ENCODE measurements at places on chromosomes 6 and 20.

- H3K27me3 ChIP-seq = peaks cover 6% of the 10 kb centered on the region
- H3K36me3 ChIP-seq = no peaks in the 10 kb centered on the region
- no peaks in the 10 kb centered on the region for H3K4me1 ChIP-seq
- H3K4me3 ChIP-seq = no peak overlapping the region
- DNase-seq = no peak
Measured at GRCh38 chr6:27062755-27063154, 184.7 kb upstream of the PRSS16 start.

DNA sequence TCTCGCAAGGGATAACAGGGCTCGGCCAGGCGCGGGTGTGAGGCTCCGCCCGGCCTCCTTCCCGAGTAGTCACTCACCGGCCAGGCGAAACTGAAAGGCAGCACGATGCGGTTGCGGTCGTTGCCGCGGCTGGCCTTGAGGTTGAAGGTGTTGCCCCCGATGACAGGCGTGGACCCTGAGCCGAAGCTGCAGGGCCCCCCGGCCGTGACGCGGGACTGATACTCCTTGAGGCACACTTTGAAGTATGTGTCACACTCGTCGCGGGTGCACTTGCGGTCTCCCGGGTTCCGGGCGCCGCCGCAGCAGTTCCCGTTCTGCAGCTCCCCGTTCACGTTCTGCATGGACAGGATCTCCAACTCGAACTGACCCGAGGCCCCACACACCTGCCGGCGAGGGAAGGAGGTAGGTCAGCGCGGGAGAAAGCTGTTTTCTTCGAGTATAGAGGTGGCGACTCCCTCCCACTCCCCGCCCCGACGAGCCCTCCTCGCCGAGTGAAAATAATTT is 1.1 kb downstream of the JAG1 start:
- H3K4me3 ChIP-seq = peak overlapping the region; percentile 78
- DNase-seq = peak; percentile 72
- no peaks in the 10 kb centered on the region for H3K36me3 ChIP-seq
- H3K27me3 ChIP-seq = peaks cover 69% of the 10 kb centered on the region
- peak overlapping the region; percentile 73 for H3K27ac ChIP-seq

DNA sequence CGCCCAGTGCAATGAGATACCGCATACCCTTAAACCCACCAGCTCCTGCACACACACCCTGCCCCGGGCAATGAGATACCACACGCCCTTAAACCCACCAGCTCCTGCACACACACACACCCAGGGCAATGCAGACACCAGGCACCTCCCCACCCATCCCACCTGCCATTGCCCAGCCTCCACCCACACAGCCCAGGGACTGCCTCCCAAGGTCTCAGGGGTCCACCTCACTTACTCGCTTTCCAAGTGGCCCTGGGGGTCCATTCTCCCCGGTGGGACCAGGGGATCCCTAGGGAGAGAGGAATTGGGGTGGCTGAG is 24.0 kb downstream of the COL11A2 start:
- no peak overlapping the region for H3K27ac ChIP-seq
- no peak for DNase-seq
- no peaks in the 10 kb centered on the region for H3K4me1 ChIP-seq
- H3K27me3 ChIP-seq = no peaks in the 10 kb centered on the region
- H3K4me3 ChIP-seq = no peak overlapping the region

- H3K36me3 ChIP-seq = peaks cover 17% of the 10 kb centered on the region
- H3K4me3 ChIP-seq = no peak overlapping the region
- no peak overlapping the region for H3K27ac ChIP-seq
- no peaks in the 10 kb centered on the region for H3K4me1 ChIP-seq
- H3K27me3 ChIP-seq = no peaks in the 10 kb centered on the region
Measured at GRCh38 chr20:34639755-34640222, 37.1 kb downstream of the PIGU start.

GRCh38 chr6:142722841-142723240 is 222.1 kb downstream of the HIVEP2 start:
- H3K4me1 ChIP-seq = peaks cover 7% of the 10 kb centered on the region
- no peak overlapping the region for H3K4me3 ChIP-seq
- H3K27ac ChIP-seq = no peak overlapping the region
- no peak for DNase-seq

DNA sequence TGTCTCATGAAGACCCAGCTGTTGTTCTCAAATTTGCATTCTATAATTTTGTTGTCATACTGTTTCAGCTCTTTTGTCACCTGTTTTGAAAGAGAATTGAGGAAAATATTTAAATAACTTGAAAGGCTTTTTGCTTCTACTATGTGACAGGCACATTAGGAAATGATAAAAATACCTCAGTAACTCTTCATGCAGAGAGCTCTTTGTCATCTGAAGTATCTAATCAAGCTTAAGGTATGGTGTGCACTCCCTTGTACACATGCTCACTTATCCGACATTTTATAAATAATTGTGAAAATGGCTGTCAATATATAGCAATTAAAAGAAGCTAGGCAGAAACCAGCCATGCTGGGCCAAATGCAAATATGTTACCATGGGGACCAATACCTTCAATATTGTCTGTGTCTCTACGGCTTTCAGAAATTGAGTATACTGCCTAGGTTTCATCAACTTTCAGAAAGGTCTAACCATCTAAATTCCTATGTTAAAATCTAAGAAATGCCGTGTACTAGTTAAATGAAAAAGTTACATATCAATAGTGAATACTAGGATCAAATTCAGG is 349.0 kb downstream of the RNGTT start:
- no peak overlapping the region for H3K27ac ChIP-seq
- DNase-seq = no peak
- no peaks in the 10 kb centered on the region for H3K27me3 ChIP-seq
- no peak overlapping the region for H3K4me3 ChIP-seq

GRCh38 chr20:32964575-32964974 is 39.7 kb downstream of the SUN5 start:
- H3K27ac ChIP-seq = no peak overlapping the region
- H3K27me3 ChIP-seq = no peaks in the 10 kb centered on the region

GRCh38 chr6:41651962-41652657 is 13.8 kb downstream of the MDFI start:
- H3K27me3 ChIP-seq = peaks cover 11% of the 10 kb centered on the region
- no peaks in the 10 kb centered on the region for H3K36me3 ChIP-seq
- H3K4me1 ChIP-seq = no peaks in the 10 kb centered on the region
- no peak overlapping the region for H3K4me3 ChIP-seq

DNA sequence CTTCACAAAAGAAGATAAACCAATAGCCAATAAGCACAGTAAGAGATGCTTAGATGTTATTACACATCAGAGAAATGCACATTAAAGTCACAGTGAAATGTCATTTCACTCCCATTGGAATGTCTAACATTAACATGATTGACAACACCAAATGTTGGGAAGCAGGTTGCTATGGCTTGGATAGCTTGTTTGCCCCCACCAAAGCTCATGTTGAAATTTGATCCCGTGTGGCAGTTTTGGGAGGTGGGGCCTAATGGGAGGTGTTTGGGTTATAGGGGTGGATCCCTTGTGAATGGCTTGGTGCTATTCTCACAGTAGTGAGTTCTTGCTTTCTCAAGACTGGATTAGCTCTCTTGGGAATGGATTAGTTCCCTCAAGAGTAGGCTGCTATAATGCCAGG is 44.8 kb downstream of the MRAP2 start:
- no peak for DNase-seq
- no peak overlapping the region for H3K4me3 ChIP-seq
- H3K36me3 ChIP-seq = no peaks in the 10 kb centered on the region
- no peaks in the 10 kb centered on the region for H3K4me1 ChIP-seq
- peaks cover 2% of the 10 kb centered on the region for H3K27me3 ChIP-seq

Data from activated naive CD8-positive, alpha-beta T cell treated with anti-CD3 and anti-CD28 coated beads, Interleukin-2, amount 50 U/mL, for 24 hours (primary cell).